M059J (cell line): ENCODE measurements at places on chromosomes 7 and 10. TPM values are rescaled to one million over a fixed set of nuclear protein-coding genes. Genes with fewer than 3 reads are reported as not detected.

- DNase-seq = no peak
These were observed 85.2 kb downstream of the IGF2BP3 start for GRCh38 chr7:23385140-23385539.

GRCh38 chr10:117559712-117560111 lies 17.2 kb downstream of the EMX2 start:
- no peak for DNase-seq

Gene EPO
- total RNA-seq = not detected in 2 replicates

DNA sequence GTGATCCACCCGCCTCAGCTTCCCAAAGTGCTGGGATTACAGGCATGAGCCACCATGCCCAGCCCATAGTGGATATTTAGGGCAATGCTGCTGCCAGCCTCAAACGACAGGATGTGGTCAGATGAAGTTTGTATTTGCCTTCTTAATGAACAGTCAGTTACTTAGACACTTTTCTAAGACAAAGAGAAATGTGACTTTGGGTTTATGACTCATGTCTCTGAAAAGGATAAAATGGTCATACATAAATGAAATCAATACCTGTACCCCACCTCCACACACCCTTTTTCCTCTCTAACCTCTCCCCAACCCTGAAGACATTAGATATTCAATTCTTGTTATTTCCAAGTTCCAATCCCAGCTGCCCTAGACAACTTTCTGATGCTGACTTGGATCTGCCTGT lies 109.3 kb upstream of the INSIG1 start:
- DNase-seq = peak; percentile 70

- no peak for DNase-seq
These were observed 53.6 kb downstream of the AFAP1L2 start for GRCh38 chr10:114350751-114351150.

GRCh38 chr7:30911133-30911532 lies 520 bp upstream of the AQP1 start:
- no peak for DNase-seq

GRCh38 chr7:33706771-33707200 lies 198.6 kb upstream of the BMPER start:
- DNase-seq = no peak

GRCh38 chr7:94781236-94781635 lies 125.3 kb upstream of the SGCE start:
- DNase-seq = no peak

DNA sequence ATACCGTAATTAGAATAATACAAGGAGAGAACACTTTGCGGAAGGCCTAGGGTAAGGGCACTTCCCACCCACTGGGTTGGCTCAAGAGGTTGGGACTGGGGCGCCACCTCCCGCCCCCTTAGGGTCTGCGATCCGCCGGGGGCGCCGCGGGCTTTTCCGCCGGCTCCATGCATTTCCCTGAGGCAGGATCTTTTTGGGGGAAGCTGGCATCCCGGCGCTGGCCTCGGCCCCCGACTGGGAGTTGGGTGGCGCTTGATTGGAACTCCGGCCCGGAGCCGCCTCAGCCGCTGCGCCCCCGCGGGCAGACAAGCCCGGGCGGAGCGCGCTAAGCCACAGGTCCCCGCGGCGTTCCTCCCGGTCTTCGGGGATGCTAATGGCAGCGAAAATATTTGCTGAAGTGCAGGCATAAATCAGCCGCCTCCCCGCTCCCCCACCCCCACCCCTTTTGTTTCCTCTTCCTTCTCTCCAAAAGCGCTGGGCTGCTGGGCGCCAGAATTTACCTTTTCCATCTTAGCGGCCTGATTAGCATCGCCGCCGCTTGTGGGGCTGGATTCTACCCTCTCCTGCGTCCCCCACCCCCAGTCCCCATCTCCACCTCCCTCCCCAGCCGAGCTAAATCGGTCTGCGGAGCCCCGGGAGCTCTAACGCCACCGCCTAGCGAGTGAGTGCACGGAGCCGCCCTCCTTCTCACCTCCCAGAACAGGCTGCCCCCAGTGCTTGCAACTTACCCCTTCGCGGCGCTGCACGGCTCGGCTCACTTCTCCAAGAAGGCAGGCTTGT lies 5.1 kb downstream of the UNC5B start:
- no peak for DNase-seq

Gene H2BK1
- total RNA-seq = not detected in 2 replicates

Gene C10orf71
- total RNA-seq = not detected in 2 replicates

DNA sequence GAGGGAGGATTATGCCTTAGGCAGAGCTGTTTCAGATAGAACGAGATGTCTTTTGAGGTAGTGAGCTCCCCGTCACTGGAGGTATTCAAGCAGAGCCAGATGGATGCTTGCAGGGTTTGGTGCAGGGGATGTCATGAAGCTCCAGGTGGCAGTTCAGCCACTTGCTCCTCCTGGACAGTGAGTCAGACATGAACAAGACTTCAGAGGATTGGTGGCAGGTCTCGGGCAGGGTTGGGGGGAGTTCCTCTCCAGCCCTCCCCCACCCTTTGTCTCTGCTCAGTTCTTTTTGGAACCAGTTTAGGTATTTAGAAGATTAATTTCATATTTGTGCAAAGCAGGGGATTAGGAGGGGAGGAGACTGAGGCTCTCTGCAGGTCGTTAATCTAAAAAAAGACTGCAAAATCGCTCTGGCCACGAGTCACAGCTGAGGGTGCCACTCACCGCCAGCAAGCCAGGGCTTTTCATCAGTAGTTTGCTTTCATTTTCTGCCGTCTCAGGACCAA lies 21.5 kb upstream of the MYL10 start:
- no peak for DNase-seq

DNA sequence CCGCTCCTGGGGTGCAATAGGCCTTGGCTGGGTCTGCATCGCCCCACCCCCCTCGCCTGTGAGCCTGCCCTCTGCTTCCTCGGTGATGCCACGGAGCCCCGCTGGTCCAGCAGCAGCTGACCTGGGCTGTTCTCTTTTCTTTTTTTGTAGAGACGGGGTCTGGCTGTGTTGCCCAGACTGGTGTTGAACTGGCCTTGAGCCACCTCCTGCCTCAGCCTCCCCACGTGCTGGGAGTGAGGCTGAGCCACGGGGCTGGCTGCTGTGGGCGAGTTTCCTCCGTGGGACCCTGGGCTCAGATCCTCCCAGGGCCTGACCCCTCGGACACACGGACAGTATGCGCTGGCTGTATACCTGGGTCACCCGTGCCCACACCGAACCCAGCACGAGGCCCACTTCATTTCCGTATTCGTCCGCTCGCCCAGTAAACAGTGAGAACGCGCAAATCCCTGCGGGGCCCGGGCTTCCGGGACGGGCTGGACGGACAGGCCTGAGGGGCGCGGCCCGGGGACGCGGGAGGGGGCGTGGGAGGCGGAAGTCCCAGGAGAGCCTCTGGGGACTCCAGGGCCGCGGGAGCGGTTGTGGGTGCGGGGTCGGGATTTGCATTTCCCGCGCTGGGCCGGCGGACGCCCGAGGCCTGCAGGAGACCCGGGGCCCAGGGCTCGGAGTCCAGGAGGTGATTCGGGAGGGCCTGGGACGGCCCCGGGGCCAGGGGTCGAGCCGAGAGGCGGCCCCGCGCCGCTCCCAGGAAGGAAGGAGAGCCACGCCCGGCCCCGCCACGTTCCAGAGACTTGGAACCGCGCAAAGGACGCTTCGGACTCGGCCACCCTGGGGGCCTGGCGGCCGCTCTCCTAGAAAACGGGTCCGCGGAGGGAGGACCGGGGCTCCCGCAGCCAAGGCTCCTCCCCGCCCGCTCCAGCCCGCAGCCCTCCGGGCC lies 57.7 kb upstream of the DNAJB6 start:
- no peak for DNase-seq

DNA sequence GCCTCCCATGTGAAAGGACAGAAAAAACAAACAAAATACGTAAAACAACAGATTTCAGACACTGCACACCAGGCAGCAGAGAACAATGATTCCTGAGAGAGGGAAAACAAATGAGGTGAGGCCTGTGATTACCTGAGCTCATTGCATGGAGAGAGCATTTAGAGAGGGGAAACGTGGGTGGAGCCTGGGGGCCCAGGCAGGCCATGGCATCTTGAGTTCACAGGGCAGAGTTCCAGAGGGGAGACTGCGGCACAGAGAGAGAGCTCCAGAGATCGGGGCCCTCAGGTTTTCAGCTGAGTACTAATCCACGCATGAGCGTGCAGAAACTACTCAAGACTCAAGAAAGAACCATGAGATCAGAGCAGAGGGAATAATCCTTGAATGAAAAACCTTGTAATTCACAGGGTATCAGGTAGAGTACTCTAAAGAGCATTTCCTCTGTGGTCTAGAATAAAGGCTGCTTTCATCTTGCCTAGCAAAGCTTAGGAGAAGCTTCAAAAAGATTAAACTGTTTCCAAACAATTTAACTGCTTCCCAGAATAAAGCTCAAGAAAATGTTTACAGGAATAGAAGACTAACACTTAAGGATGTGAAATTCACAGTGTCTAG lies 46.6 kb upstream of the ARHGAP12 start:
- no peak for DNase-seq

DNA sequence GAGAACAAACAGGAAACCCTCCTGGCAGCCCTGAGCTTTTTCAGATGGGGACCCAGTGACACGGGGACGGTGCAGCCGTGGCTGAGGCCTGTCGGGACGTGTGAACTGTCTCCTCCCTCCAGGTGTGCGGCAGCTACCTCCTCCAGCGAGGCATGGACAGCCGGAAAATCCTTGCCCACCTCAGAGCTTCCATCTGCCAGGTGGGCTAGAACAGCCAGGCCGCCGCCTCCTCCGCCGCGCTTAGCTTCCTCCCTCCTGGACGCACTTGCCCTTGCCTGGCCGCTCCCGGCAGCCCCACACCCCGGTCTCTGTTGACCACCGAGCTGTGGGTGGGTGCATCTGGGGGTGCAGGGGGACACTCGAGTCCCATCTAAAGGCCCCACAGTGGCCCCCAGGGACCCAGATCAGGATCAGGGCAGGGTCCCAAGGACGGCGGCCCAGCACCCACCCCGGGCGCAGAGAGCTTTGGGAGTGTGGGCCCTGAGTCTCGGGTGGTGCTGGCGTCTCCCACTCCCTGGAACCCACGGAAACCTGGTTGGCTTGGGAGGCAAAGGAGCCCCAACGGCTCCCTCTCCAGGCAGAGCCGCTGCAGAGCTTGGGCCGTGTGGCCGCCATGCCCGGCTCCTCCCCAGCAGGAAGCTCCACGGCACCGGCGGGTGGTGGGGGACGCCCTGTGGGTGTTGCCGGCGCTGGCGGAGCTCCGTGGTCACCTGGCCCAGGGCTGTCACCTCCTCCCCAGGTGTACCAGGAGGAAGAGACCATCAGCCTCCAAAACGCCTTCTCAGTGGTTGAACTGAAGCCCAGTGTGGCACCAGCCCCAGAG lies 32.9 kb upstream of the UTF1 start:
- no peak for DNase-seq

- no peak for DNase-seq
These were observed 167.1 kb upstream of the INHBA start for GRCh38 chr7:41869997-41870396.

DNA sequence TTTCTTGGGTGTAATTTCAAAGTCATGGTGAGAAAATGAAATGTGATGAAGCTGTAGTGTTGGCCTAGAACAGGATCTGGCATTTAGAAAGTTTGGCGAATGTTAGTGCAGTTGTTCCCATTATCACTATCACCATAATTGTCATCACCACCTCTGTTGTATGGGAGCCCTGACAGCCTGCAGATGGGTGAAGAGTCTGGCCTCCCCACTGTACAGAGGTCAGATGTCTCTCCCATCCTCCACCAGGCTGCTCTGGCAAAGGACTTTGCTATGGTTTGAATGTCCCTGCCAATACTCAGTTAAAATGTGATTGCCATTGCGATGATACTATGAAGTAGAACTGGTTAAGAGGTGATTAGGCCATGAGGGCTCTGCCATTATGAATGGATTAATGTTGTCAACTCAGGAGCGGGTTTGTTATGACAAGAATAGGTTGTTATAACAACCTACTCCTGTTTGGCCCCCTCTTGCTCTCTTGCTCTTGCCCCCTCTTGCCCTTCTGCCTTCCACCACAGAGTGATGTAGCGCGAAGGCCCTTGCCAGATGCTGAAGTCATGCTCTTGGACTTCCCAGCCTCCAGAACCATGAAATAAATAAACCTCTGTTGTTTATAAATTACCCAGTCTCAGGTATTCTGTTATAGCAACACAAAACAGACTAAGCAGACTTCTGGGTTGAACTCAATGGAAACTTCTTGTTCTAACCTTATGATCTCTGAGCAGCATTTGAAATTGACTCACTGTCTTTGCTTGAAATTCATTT lies 90.0 kb downstream of the GRK5 start:
- no peak for DNase-seq

DNA sequence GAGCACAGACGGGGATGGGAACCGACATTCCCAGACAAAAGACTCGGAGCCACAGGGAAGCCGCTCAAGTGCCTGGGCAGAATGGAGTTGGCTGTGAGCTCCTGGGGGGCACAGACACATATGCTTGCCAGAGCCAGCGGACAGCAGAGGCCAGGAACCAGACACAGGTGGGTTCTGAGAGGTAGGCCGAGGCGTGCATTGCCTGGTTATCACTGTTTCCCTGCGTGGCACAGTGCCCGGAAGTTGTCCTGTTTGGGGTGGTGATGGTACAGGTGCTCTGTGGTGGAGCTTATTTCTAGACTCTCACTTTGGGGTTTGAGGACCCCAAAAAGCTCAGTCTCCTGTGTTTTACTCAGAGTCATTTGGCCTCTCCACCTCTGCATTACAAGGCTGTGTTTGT lies 2.5 kb downstream of the PALD1 start:
- no peak for DNase-seq

Gene TWIST1
- total RNA-seq = 15.0 and 24.0 TPM in 2 replicates

Gene CYP26C1
- not detected in 2 replicates for total RNA-seq

Gene CLDN15
- 1.7 and 3.2 TPM in 2 replicates for total RNA-seq

Gene LRRC17
- total RNA-seq = 84.3 and 108 TPM in 2 replicates

DNA sequence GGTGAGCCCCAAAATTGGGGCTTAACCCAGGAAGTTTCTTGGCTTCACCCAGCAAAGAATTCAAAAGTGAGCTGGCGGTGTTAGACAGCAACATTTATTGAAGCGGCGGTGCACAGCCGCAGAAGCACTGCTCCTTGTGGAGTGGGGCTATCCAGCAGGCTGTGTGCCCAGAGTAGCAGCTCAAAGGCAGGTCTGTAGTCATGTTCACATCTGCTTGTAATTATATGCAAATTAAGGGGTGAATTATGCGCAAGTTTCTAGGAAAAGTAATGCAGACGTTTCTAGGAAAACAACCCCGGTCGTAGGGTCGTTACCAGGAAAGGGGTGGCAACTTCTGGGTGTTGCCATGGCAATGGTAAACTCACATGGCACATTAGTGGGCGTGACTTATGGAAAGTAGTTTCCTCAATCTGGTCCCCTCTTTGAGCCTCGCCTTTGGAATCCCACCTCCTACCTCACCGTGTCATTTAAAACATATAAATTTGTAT lies 13.7 kb upstream of the KBTBD2 start:
- DNase-seq = peak; percentile 92

Gene CRYGN
- not detected in 2 replicates for total RNA-seq

Gene SCART1
- 0.20 TPM in 2 replicates for total RNA-seq

- no peak for DNase-seq
These were observed 123.1 kb downstream of the DKK1 start for GRCh38 chr10:52437205-52437646.

Gene PRSS37
- total RNA-seq = not detected in 2 replicates

Gene SMO
- 0.64 and 3.1 TPM in 2 replicates for total RNA-seq

Gene CCDC3
- 2.0 and 2.6 TPM in 2 replicates for total RNA-seq

Gene C10orf53
- not detected in 2 replicates for total RNA-seq
